ENCODE measurements at places on chromosomes 3 and 15.

GRCh38 chr3:62604751-62605351 lies 231.5 kb upstream of the FEZF2 start:
- DNase-seq = no peak

- peak; percentile 7 for DNase-seq
These were observed 517.6 kb upstream of the ROBO1 start for GRCh38 chr3:80285388-80285787.

GRCh38 chr15:101709466-101709865 lies 14.8 kb downstream of the TARS3 start:
- no peak for DNase-seq

GRCh38 chr3:51216291-51216690 lies 168.8 kb upstream of the MANF start:
- no peak for DNase-seq

DNA sequence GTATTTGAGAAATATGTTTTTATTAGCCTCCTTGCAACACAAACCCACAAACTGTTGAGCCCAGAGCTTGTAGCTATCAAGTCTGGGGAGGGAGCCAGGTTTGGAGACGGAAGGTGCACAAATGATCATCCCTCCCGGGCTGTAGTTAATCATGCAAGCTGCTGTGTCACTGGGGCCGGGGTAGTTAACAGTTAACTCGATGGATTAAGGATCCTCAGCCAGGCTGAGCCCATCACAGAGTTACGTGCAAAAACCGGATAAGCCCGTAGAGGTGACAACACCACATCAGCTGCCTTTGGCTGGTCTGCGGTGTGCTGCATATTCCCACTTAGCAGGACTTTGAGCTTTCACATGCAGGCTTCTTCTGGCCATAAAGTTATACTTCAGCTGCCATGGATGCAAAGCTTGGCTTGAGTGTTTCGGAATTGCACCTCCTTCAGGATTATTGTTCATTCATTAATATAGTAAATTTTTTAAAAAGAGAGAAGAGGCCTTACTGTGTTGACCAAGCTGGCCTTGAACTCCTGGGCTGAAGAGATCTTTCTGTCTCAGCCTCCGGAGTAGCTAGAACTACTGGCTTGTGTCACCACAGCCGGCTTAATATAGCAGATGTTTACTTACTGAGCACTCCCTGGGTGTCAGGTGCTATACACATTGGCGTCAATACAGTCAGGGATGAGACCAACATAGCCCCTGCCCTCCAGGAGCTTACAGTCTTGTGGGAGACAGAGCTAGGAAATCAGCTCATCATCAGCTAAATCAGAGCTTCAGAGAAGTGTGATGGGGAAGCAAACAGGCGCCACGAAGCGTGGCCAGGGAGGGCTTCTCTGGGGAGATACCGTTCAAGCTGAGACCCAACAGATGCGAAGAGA lies 226.8 kb upstream of the BHLHE40 start:
- no peak for DNase-seq

All from right kidney (tissue), 9 donors.